ENCODE measurements at places on chromosomes 5 and 9.
A peak's percentile ranks its signal among the peaks of the same experiment; 100 is the strongest.

GRCh38 chr9:87337335-87338087 is 160.2 kb upstream of the DAPK1 start:
- peak; percentile 24 for DNase-seq

GRCh38 chr5:158940977-158941376 is 158.7 kb downstream of the EBF1 start:
- DNase-seq = no peak

- no peak for DNase-seq
Observed at GRCh38 chr9:84916769-84917168, 247.2 kb downstream of the NTRK2 start.

GRCh38 chr5:43900974-43901373 is 298.0 kb downstream of the NNT start:
- no peak for DNase-seq

Measured in large intestine (tissue), 12 donors.